Fibroblast of upper back skin (primary cell): ENCODE measurements at places on chromosomes 4 and X.

DNA sequence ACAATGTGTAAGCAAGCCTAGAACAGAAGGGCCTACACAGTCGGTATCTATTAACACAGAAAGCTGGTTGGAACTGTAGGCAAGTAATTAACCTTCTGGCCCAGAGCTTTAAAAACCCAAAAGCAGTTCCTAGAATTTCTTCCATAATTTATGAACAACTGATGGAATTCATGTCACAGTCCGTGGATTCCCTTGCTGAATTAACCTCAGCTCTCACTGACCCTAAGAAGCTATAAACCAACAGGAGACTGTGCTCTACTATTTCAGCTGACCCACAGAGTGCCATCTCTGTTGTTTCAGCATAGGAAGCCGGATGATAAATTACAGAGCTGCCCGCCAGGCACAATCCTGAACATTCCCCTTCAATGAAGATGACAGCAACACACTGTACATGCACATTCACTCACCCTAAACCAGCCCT, 157.3 kb downstream of the PRDM5 start:
- no peak for DNase-seq

DNA sequence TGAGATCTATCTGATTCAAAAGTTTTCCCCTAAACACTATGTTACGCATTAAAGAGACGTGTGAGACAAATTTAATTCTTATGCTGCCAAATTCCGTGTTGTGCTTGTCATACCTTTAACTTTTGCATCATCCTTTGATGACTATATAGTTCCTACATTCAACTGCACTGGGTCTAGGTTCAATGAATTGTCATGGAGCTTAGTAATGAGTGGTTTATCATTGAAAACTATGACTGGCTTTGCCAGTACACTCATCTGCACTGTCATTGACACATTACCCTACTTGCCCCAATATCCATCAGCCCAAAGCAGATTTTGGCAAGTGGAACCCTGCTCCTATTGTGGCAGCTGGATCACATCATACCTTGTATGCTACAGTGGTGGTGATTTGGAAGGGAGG, 882.9 kb upstream of the SLIT2 start:
- DNase-seq: no peak

- peak; percentile 91 for DNase-seq
Measured at GRCh38 chr4:109979920-109980717, 67.4 kb downstream of the EGF start.

DNA sequence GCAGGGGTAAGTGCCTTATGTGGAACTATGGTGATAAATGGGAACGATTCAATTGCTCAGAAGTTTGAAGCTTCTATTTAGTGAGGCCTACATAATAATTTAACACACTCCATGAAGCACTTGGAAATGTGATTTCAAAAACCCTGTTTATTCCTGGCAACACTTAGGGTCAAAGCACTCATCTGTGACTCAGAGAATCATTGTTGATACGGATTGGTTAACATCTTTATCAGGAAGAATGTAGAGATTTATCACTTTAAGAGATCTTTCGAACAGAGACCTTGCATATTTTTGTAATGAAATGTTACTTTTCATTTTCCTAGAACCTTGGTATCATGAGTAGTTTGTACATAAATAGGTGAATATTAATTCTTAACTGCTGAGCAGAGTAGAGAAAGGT, 269.1 kb upstream of the SLIT2 start:
- DNase-seq: peak; percentile 84

GRCh38 chr4:118921786-118922185, 33.1 kb downstream of the SYNPO2 start:
- no peak for DNase-seq

GRCh38 chrX:32397562-32398216, 813.7 kb downstream of the DMD start:
- DNase-seq: no peak

DNA sequence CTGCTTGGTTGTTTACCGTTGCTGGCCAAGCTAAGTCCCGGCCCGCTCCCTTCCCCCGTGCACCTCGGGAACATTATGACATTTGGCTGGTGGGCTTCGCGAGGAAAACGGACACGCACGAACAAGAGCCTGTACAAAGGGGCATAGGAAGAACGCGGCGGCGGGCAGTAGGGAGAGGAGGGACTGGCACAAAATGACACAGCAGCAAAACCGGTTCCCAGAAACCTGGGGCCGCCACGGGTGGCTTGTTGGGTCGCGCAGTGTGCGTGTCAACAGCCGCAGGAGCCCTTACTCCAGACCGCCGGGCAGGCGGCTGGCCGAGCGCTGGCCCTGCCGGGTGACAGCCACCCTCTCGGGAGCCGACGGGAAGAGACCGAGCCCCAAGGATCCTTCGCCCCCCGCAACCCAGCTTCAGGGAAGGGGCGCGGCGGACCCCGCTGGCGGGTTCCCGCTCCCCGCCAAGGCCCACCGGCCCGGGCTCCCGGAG, 1.6 kb upstream of the LIN54 start:
- no peak for DNase-seq

- DNase-seq: peak; percentile 34
Measured at GRCh38 chr4:138241281-138242075, 671 bp downstream of the SLC7A11 start.

GRCh38 chrX:122504026-122504425, 680.1 kb upstream of the GRIA3 start:
- peak; percentile 19 for DNase-seq

DNA sequence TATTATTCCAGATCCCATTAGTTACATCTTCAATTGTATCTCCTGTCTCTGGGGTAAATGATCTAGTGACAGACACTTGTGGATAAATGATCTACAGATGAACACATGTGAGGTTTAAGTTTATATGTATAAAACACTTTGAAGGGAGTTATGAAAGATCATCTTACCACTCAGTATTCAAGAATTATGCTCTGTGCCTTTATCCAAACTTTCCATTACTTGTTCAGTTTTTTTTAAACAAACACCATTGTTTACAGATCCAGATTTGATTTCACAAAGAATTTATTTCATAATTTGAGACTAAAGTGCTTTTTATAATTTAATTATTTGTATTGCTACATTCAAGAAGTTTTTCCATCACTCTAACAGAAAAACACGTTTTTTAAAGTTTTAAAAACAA, 142.5 kb downstream of the HHIP start:
- no peak for DNase-seq

DNA sequence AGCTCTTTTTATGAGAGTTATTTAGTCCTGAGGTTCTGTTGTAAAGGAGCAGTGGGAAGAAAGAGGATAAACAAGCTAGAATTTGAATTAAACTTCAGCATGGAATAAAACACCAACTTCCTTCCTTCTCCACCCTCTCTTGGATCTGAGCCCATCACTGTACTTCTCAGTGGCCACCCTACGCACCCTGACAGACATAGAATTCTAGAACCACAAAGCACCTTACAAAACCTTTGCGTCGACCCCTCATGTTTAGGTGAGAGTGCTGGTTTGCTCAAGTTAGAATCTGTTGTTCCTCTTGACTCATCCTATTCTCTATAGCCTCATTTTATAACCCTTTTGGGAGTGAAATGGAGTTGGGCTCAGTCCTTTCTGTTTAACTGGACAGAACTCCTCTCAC, 84.6 kb upstream of the RPL34 start:
- DNase-seq: no peak

- DNase-seq: peak; percentile 25
Measured at GRCh38 chr4:20840648-20841190, 140.5 kb downstream of the PACRGL start.

GRCh38 chrX:15786915-15787314, 3.4 kb upstream of the ZRSR2 start:
- DNase-seq: no peak

DNA sequence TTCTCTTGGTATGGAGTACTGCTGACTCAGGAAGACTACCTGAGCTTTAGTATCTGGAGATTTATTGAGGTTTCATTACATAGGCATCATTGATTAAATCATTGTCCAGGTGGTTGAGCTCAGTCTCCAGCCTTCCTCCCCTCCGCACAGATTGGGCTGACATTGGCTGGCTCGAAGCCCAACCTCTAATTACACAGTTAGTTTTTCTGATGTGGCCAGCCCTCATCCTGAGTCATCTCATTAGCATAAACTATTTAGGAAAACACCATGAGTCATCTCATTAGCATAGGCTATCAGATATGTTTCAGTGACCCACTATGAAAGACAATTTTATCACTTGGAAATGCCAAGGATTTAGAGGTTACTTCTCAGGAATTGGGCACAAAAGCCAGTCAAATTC, 93.9 kb upstream of the ANKRD50 start:
- DNase-seq: peak; percentile 29

GRCh38 chr4:74235135-74235534, 73.1 kb upstream of the EPGN start:
- no peak for DNase-seq

GRCh38 chrX:148416931-148417330, 83.5 kb upstream of the AFF2 start:
- DNase-seq: peak; percentile 75

- DNase-seq: no peak
Measured at GRCh38 chr4:148007792-148008191, 275.9 kb downstream of the ARHGAP10 start.

- DNase-seq: no peak
Measured at GRCh38 chr4:1793940-1794808, 1.1 kb downstream of the FGFR3 start.

DNA sequence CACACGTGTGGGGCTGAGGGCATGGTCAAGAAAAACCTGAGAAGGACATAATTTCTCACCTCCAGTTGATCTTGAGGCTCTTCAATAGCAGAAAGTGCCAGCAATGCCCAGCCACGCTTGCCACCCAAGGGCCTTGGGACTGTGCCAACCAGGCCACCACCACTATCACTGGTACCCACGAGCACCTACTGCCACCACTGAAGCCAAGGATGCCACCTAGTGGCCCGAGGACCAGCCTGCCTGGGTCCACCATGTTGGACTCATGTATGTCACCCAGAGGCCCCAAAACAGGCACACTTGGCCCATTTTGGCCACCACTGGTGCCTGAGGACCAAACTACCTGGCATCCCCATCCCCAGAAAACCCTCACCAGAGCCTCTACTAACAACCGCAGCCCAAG, 191.8 kb downstream of the ADAM29 start:
- no peak for DNase-seq

GRCh38 chr4:189204616-189205015, 736.1 kb upstream of the FRG1 start:
- peak; percentile 9 for DNase-seq

GRCh38 chr4:8038719-8039251, 99.1 kb upstream of the AFAP1 start:
- no peak for DNase-seq

- peak; percentile 35 for DNase-seq
Measured at GRCh38 chr4:169207436-169208089, 63.2 kb downstream of the SH3RF1 start.

GRCh38 chr4:174434455-174434854, 87.8 kb downstream of the HPGD start:
- no peak for DNase-seq

GRCh38 chrX:42770566-42770965, 7.4 kb downstream of the PPP1R2C start:
- no peak for DNase-seq

- no peak for DNase-seq
Measured at GRCh38 chr4:138164208-138164607, 77.9 kb downstream of the SLC7A11 start.

DNA sequence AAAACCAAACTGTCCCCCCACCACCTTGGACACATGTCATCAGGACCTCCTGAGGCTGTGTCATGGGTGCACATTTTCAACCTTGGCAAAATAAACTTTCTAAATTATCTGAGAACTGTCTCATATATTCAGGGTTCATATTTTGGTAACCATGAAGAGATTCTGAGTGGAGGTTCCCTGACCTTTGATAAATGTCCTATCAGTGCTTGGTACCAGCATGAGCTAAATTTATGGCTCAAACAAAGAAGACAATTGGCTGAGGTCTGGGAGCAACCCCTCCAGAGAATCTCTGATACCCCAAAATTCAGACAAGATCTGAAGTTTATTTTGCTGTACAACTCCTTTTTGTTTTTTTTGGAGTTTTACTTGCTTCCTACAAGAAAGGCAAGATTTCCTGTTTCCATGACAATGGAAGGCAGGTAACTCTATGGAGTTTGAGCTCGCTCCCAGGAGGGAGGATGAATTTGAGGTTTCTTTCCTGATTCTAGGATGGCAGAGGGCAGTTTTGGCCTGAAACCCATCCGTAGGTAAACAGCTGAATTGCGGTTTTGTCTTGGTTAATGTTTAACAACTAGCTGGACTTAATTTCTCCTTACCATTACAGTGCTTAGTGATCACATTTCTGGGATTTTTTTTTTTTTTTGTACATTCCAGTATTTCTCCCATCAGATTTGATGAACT, 14.5 kb downstream of the UGT2B15 start:
- DNase-seq: no peak

- peak; percentile 5 for DNase-seq
Measured at GRCh38 chrX:119150163-119151050, 22.8 kb upstream of the KIAA1210 start.

- no peak for DNase-seq
Measured at GRCh38 chr4:6926681-6927478, 17.3 kb downstream of the TBC1D14 start.

DNA sequence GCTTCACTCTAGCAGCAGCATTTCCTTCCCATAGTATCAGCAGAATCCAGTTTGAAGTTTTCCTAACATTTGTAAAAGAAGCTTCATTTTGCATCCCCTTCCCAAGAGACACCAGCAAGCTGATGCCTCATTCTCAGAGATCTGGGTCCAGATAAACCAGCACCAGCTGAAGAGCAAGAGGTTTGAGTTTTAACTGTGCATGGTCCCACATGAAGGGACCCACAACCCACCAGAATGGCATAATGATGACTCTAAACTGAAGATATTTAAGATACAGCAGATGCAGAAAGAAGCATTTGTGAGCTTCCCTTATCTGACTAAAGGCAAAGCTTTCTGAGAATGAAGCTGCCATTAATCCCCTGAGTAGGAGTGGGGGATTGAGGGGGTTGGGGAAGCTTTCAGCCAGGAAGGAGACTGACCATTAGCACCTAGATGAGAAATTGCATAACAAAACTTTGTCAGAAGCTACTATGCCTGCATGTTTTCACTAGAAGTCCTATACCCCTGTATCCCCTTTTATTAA, 18.6 kb downstream of the NUDT6 start:
- no peak for DNase-seq

- no peak for DNase-seq
Measured at GRCh38 chr4:77538144-77538543, 67.5 kb upstream of the CXCL13 start.

GRCh38 chr4:130568746-130569145, 1472.8 kb downstream of the C4orf33 start:
- DNase-seq: no peak

- DNase-seq: no peak
Measured at GRCh38 chr4:127985989-127986388, 20.8 kb downstream of the ABHD18 start.

- no peak for DNase-seq
Measured at GRCh38 chrX:137988470-137988869, 422.5 kb downstream of the ZIC3 start.

DNA sequence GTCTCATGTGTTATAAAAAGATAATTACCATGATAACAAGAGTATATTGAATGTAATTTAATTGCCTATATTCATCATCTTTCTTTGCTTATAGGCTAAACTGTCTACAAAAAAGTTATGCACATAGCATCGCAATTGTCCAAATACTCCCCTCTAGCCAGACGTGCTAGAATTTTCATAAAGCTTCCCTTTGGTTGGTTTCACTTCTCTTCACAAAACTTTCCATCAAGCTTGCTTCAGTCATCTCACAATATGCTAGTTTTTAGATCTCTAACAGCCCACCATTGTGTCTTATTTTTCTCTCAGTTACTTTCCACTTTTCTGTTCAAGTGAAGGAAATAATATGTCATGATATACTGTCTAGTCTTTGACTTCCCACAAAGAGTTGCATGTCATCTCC, 448.3 kb upstream of the SPANXN1 start:
- no peak for DNase-seq
